Immature natural killer cell (primary cell): ENCODE measurements at places on chromosomes 16 and 17.

DNA sequence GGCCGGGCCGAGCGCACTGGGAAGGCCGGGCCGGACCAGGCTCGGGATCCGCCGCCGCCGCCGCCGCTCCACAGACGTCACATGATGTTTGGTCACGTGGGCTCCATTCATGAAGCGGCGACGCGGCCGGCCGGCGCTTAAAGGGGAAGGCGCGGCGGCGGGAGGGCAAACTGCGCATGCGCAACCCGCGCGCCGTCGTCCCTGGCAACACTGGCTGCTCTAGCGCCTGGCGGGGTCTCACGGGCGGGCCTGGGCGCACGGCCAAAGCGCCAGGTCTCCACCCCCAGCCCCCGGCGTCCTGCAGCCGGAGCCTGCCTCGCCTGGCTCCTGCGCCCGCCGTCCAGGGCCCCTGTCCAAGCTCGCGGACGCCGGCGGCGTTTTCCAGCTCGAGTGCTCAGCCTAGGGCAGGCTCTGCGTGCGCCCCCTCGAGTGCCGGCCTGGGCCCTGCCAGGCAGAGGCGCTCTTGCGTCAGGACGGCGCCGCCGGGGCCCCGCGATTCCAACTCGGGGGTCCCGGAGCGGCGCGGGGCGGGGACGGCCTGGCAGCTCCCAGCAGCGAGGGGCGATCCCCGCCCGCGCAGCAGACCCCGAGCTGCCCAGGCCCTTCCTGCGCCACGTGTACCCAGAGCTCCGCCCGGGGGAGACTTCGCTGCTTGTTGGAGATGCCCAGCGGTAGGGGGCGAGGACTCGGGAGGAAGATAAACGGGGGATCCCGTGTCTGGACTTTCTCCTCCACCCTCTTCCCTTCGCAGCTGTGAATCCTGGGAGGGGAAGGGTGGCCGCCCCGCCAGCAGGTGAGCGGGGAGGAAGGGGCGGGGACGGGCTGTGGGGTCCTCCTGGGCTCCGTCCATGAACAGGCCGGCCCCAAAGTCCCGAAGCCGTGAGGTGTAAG is at the start of gene MAFG:
MAFG (minus strand) TSS at position 83 of the 891 bp plus-strand sequence. CDS start 4,550 bp downstream, outside the sequence.
- DNase-seq = peak; percentile 93

DNA sequence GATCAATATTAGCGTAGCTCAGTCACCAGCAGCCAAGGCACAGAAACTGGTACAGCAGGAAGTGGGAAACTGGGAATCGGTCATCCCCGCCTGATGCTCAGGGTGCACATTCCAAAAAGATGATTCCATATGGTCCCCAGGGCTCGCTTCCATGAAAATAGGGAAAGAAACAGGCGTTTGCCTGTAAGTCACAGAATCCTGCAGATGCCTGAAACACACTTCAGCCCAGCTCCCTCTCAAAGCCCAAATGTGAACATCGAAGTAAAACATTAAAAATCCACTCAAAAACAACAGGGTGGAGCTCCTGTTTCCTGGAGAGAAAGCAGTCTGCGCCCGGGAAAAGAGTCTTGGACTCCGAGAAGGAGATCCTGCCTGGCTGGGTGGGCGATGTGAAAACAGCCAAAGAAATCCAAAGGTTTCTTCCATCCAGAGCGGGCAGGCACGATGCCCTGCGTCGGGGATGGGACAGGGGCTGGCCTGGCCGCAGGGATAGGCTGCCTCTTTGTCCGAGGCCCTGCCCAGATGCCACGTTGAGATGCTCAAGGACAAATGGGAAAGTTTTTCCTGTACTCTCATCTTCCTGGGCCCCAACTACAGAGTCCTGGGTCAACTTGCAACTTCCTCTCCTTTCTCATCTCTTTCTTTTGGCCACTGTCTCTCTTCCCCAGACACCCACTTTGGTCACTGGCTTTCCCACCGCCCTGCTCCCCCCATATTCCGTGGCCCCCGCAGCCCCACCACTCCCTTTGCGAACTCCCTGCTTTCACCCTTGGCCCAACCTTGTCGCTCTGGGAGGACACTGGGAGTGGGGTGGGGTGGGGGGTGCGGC is 743 bp downstream of the WIPI1 start:
- DNase-seq = no peak

GRCh38 chr16:67846063-67846319 is 742 bp upstream of the NUTF2 start:
- DNase-seq = no peak

DNA sequence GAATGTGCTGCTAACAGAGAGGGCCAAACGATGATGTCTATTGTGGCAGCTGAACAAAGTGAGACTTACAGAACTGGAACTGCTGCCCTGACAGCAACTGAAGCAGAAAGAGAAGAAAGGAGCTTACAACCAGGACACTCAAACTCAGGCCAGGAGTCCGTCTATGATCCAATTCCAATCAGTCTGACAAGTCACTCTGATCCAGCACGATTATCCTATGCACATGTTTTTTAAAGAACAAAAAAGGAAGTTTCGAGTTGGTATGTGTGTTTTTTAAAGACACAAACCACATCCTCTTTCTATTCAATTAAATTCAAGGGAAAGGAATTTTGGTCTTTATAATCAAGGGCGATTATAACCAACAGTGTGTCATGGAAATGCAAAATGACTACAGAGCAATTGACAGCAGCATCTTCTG is 42.4 kb upstream of the MTMR4 start:
- DNase-seq = no peak

DNA sequence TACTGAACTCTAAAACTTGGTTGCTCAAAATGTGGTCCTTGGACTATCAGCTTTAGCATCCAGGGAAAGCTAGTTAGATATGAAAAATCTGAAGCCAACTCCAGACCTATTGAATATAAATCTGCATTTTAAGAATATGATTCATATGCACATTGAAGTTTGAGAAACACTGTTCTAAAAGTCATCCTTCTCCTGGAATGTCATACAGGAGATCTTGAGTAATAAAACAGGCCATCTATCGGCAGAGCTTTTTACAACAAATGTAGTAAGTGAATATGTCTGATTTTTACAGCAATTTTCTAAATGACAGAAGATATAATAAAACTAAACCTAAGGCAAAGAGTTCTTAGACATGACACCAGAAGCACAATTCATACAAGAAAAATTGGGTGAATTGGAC is 140.4 kb downstream of the PMP22 start:
- no peak for DNase-seq

DNA sequence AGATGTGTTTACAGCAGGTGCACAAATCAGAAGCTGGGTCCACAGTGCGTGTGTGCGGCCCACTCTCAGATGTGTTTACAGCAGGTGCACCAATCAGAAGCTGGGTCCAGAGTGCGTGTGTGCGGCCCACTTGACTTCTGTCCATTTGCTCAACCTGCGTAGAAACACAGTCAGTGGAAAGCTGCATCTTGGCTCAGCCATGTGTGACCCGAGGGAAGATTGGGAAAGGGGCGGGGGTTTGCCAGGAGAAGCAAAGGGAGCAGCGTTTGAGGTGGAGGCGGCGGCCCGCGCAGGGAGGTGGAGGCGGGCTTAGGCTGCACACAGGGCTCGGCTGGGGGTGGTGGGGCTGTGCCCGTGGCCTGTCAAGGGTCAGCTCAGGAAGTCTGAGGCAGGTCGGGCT is 4.3 kb downstream of the CTU2 start:
- no peak for DNase-seq

GRCh38 chr16:12480286-12480685 is 323.4 kb downstream of the CPPED1 start:
- DNase-seq = no peak

DNA sequence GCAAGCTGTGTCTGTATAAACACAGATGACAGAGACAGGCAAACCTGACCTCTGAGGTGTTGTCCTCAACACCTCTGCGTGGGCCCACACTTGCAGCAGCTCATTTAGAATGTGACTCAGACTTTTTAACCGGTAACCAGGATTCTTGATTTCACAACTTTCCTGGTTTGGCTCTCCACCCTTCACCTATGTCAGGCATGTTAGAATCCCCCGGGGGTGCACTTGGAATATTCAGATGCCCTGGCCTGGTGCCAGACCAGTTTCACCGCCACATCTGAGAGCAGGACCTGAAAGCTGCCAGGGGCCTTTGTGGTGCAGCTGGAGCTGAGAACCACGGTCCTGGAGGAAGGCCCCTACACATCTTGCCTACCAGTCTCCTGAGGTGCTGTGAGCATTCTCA is 4.8 kb downstream of the DHODH start:
- no peak for DNase-seq

DNA sequence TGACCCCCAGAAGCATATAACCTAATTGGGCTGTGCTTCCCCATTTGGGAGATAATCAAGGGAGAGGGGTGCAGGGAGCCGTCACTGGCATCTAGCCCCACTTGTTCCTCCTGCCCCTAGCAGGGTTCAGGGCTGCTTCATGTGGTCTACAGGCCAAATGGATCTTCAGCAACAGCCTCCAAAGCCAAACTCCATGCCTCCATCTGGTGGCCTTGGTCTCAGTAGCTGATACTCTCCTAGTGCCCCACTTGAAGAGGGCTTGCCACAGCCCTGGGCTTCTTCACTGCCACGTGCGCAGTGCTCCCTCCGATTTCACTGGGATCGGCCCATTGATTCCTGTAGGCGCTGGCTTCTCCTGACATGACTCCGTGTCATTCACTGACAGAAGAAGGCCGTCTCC is 24.6 kb downstream of the LYRM9 start:
- no peak for DNase-seq

- no peak for DNase-seq
Observed at GRCh38 chr16:75362846-75363245, 70.5 kb downstream of the CFDP1 start.

- DNase-seq = no peak
Observed at GRCh38 chr16:65524997-65525396, 403.1 kb upstream of the CDH11 start.

DNA sequence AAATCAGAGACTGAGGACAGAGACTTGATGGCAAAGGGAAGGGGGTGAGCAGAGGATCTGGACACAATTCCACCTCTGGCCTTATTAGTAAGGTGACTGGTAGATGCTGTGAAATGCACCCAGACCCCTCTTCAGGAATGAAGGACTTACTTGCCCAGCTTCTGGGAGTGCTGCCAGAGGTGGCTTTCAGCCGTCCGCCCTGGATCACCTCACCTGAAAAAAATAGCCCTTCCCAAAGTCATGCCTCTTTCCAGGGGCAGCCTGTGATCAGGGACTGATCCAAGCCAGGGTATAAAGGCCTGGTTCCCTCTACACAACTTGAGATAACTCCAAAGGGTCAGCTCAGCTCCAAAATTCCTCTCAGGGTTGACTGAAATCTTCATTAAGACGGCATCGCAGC is 20.4 kb upstream of the TMEM220 start:
- no peak for DNase-seq
